ENCODE measurements at places on chromosomes 6 and 20.

- no peak for DNase-seq
Observed at GRCh38 chr6:71446057-71446456, 157.4 kb downstream of the OGFRL1 start.

DNA sequence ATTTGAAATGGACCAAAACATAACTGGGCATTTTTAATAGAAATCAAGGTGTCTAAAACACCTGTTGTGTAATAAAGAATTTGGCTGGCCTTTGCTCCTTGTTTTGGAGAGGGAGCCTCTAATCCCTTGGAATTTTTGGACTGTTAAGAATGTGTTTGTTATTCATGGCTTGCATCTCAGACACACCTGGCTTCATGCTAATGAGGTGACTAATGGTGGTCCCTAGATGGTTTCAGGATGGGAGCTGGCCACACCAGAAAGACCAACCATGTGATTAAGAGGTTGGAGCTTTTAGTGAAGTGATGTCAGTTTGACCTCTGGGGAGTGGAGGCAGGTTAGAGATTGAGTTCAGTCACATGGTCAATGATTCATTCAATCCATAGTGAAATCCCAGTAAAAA is 328.4 kb downstream of the DHX35 start:
- DNase-seq, result no peak

- no peak for DNase-seq
Observed at GRCh38 chr20:46361811-46362210, 44.6 kb downstream of the ELMO2 start.

DNA sequence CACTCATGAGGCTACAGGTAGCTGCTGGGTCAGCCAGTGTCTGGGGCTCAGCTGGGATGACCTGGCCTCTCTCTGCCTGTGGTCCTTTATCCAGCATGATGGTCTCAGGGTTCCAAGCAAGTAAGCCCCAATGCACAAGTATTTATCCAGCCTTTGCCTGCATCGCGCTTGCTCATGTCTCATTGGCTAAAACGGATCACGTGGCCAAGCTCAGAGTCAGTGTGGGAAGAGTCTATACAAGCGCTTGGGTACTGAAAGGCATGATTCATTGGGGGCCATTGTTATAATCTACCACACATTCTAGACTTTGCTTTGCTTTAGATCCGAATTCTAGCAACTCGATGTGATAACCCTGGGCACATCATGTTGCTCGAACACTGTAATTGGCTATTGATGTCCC is 48.3 kb downstream of the PPP1R16B start:
- DNase-seq, result no peak

DNA sequence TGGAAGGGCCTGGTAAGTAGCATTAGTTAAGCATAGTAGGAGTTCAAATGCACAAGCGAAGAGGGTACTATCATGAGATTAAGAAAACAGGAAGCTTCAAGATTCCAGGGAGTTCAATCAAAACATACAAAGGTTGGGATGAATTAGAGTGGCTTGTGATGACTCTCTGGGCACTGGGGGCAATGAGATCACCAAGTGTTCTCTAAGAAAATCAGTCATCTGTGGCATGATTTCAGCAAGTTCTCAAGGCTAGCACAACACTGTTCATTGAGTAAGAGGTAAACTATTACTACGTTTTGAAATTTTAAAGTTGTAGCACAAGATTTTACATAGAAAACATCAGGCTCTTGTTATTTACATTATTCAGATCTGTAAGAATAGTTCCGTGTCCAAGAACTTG is 139.7 kb upstream of the FLRT3 start:
- no peak for DNase-seq

- DNase-seq, result no peak
Observed at GRCh38 chr6:24385536-24386269, 17.0 kb upstream of the MRS2 start.

- DNase-seq, result no peak
Observed at GRCh38 chr20:50471231-50471630, 39.0 kb upstream of the PTPN1 start.

- DNase-seq, result no peak
Observed at GRCh38 chr6:11971154-11971553, 41.0 kb upstream of the HIVEP1 start.

All from SHP77 treated with DMSO at 0.1 percent for 48 hours (cell line).